ENCODE measurements at places on chromosomes 11 and 22.

DNA sequence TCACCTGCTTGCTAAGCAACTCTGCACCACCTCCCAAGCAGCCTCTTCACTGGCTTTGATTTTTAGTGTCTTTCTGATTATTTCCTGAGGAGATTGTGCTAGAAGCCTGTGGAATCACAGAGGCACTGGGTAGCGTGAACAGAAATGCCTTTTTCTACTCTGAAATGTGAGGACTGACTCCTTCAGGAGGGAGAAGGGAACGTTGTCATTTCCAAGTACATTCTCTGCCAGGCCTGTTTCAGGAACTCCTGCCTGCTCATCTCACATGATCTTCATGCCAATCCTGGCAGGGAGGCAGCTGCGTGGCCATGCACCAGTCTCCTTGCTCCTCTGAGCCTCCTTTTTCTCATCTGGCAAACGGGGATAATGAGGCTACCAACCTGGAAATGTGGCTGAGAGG lies 49.8 kb upstream of the PRDM11 start:
- DNase-seq, result no peak

- DNase-seq, result peak; percentile 24
Measured at GRCh38 chr11:67389477-67389876, 2.3 kb upstream of the RAD9A start.

DNA sequence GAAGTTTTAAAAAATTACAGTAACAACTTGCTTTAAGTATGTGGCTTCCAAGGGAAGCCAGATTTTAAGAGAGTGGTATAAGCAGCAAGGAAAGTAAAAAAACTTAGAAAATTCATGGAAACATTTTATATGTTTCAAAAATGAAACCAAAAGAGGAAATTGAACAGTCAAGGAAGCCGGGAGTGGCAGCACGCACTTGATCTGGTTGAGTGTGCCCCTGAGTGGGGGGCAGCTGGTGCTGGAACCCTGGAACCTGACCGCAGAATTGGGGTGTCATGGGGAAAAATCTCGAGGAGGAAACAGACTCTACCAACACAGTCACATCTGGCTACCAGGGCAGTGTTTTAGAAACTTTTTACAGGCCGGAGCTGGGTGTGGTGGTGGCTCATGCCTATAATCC lies 14.0 kb downstream of the MICALL1 start:
- no peak for DNase-seq

GRCh38 chr11:62388999-62389398 lies 29.8 kb upstream of the SCGB1A1 start:
- no peak for DNase-seq

DNA sequence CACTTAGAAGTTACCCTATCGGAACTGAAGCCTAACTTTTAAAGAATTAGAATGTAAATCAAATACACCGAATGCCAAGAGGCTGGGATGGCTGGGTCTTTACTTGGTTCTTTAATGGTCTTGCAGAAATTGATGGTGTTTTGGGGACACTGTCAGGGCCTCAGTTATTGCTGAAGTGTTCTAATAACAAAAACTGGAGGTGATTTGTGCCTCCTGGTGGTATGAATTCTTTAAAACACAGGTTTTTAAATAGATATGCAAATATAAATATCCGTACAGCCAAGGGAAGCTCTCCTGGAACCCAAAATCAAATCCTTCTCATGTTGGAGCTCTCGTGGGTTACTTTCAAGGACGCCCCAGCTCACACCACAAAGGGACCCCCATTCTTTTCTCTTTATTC lies 19.3 kb upstream of the TMPRSS5 start:
- DNase-seq, result no peak

- no peak for DNase-seq
Measured at GRCh38 chr11:94297985-94298576, 6.3 kb upstream of the IZUMO1R start.

GRCh38 chr11:64765291-64765850 lies 5.6 kb upstream of the PYGM start:
- DNase-seq, result no peak

DNA sequence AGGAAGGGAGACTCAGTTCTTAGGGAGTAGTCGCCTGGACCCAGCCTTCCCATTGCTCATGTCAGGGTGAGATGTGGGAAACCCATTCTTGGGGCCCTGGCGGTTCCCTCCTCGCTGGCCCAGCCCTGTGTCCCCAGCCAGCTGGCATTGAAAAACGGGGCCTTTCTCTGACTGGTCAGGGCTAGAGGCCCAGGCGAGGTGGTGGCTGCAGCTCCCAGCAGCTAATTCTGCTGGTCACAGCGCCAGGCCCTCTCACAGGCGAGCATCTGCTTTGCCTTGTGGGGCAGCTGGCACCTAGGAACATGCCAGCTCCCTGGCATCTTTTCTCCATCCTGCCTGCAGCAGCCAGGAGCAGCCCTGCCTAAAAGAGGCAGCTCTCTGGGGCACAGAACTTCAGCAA lies 20.1 kb downstream of the TSPAN18 start:
- DNase-seq, result no peak

GRCh38 chr11:12587333-12587991 lies 86.8 kb upstream of the TEAD1 start:
- DNase-seq, result no peak

DNA sequence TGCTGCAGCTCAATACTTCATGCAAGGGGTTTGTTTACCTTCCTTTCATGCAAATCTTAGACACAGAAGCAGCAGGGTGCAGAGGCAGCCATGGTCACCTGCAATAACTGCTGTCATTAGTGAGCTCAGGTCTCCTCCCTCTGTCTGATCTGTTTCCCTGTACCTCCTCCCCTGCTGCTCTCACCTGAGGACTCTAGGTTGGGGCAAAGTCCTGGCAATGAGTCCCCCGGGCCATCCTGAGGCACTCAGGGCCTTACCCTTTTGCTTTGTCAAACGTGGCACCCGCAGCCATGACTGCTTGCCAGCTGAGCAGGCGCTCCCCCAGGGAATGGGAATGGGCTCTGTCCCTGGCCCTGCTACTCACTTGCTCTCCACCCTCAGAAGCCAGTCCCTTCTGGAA lies 3.9 kb downstream of the LRRC10B start:
- no peak for DNase-seq

- no peak for DNase-seq
Measured at GRCh38 chr11:80505771-80506170, 1064.9 kb upstream of the TENM4 start.

DNA sequence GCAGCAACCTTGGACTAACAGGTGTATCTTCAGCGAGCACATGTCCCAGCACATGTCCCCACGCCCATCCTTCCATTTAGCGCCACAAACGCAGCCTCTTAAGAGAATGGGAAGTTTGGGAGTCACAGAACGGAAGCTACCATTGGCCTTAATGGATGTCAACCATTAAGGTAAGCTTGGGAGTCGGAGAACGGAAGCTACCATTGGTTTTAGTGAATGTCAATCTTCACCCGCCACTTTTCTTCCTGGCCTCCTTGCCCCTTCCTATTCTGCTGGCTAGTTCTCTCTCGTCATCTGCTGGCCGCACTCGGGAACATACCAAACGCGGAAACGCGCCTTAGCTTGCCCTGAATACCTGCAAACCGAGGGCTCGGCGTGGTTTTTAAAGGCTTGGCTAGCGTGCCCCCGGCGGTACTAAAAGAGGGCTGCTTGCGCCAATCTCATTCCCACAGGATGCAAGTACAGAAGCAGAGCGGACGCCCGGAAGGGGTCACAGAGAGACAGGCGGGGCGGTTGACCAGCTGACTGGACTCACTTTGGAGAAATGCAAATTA lies 24.3 kb downstream of the GLYATL1 start:
- DNase-seq, result no peak

GRCh38 chr11:116396331-116396730 lies 376.5 kb downstream of the BUD13 start:
- DNase-seq, result no peak

GRCh38 chr11:77253690-77254089 lies 47.8 kb downstream of the GDPD4 start:
- DNase-seq, result no peak

GRCh38 chr11:73185680-73186293 lies 32.3 kb upstream of the P2RY2 start:
- no peak for DNase-seq

DNA sequence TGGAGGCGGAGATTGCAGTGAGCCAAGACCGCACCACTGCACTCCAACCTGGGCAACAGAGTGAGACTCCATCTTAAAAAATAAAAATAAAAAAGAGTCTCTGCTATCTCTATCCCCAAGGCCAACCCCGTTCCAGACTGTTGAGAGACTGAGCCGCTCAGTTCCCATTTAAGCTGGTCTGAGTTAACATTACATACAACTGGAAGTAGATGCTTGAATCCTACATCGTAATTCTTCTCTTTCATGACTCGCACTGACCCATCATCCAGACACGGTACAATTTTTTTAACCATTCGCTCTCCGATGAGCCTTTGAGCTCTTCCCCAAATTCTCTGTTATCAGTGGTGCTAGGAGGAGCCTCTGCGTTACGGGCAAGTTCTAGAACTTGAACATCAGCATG lies 4.9 kb upstream of the CYTH4 start:
- DNase-seq, result no peak

- DNase-seq, result no peak
Measured at GRCh38 chr11:96191752-96192151, 151.2 kb downstream of the MAML2 start.

DNA sequence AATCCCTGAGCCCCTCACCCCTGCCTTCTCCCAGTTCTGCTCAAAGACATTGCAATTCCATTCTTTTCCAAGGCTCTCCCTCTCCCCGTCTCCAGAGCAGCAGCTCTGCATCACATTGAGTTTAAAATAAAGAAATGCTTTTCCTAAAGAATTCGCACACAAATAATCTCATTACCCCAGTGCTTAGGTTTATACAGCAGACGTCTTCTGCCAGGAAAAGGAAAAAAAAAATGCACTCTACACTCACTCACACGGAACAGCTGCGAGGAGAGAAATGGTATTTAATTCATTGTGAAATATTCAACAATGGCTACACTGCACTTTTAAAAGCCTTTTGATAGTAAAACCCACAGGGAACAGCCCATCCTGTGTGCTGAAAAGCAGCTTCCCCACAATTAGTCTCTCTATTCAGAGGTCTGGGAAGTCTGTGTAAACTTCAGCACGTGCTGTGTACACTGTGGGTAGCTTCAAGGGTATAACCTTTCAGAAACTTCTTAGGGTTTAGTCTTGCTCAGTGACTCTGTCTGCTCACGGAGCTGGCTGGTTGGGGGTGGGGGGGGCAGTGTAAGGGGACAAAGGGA lies 42.8 kb downstream of the ETS1 start:
- no peak for DNase-seq

DNA sequence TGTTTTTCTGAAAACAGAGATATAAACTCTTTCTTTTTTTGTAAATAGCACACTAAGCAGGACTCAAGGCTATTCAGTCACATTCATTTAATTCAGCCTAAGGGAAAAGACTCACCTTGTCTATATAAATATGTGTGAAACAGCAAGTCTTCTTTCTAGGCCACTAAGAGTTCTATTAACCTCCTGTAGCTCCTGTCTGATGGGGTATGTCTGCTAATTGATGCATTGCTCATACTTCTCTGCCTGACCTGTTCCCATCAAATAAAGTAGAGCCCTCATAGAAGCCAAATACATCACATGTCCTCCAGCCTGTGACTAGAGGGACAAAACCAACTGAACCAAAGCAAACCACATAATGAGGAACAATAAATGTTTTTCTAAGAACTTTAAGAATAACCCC lies 68.2 kb downstream of the MSANTD4 start:
- no peak for DNase-seq

- DNase-seq, result no peak
Measured at GRCh38 chr11:127376301-127376700, 375.7 kb upstream of the KIRREL3 start.

DNA sequence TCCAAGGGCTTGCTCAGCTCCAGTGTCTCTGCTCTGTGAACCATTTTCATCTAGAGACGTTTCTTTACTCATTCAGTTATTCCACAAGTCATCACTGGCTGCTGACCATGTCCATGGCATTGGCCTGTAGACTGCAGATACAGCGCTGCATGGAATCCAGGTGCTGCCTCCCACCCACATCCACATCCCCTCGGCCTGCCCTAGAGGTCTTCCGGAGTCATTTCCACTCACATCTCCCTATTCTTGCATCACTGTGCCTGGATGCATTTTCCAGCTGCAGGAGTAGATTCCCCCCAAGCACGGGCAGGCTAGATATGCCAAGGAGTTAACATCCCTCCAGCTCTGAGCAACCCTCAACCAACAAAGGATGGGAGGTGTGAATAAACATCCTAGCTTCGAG lies 68.9 kb downstream of the CHST1 start:
- no peak for DNase-seq

DNA sequence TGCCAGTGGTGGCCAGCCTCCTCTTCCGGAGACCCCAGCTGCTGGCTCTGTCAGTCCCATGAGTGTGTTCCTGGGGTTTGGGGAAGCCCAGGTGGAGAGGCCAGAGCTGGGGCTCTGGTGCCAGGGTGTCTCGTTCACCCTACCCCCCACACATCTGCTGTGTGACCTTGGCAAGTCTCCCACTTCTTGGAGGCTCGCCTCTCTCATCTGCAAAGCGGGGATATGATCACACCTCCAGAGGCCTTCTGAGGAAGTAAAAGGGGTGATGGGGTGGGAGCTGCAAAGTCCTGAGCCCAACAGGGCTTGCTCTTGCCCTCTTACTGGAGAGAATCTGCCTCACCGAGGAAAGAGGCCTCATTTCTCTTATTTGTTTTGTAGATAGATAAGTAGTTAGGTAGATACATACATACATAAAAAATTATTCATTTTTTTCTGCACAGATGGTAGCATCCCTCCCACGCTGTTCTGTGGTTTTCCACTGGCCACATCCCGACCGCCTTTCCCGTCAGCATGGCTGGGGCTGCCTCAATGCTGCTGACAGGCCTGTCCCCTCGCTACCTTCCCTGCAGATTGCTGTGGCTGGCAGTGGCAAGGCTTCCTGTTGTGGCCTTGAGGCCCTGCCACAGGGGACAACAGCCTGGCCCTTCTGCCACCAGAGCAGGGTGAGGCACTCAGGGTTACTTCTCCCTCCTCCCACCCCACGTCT lies 23.9 kb downstream of the MYO7A start:
- no peak for DNase-seq

DNA sequence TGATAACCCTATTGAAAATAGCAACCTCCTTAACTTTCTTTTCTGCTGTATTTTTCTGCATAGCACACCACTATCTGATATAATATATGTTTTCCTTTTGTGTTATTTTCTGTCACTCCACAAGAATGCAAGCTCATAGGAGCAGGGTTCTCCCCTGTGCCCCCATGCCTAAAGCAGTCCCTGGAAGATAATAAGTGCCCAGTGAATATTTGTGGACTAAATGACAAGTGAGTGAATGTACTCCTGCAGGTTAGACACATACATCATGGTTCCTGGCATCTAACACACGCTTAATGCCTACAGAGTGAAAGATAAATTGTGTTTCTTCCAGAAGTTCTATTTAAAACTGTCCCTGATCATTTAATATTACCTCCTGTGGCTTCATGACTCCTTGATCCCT lies 23.9 kb upstream of the OR9Q2 start:
- DNase-seq, result no peak

Data from NCI-H2029 treated with DMSO at 0.1 percent for 48 hours (cell line).